NCI-H345 (cell line): ENCODE measurements at places on chromosomes 3 and 15.

DNA sequence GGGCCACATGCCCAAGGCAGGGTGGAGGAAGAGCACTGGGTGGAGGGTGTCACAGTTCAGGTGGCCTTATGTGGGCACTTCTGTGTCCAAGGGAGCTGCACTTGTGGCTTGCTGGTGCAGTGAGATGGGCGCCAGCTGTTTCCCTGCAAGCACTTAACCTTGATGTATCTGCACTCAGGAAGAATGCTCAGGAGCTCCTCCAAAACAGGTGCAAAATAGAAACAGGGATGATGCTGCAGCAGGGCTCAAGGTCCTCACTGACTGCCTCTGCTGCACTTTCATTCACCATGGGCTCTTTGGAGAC is 151.3 kb downstream of the CADPS start:
- no peak for DNase-seq

GRCh38 chr3:20480786-20481365 is 294.9 kb upstream of the SGO1 start:
- DNase-seq = no peak

GRCh38 chr15:65869954-65870871 is 922 bp downstream of the RAB11A start:
- DNase-seq = peak; percentile 24

DNA sequence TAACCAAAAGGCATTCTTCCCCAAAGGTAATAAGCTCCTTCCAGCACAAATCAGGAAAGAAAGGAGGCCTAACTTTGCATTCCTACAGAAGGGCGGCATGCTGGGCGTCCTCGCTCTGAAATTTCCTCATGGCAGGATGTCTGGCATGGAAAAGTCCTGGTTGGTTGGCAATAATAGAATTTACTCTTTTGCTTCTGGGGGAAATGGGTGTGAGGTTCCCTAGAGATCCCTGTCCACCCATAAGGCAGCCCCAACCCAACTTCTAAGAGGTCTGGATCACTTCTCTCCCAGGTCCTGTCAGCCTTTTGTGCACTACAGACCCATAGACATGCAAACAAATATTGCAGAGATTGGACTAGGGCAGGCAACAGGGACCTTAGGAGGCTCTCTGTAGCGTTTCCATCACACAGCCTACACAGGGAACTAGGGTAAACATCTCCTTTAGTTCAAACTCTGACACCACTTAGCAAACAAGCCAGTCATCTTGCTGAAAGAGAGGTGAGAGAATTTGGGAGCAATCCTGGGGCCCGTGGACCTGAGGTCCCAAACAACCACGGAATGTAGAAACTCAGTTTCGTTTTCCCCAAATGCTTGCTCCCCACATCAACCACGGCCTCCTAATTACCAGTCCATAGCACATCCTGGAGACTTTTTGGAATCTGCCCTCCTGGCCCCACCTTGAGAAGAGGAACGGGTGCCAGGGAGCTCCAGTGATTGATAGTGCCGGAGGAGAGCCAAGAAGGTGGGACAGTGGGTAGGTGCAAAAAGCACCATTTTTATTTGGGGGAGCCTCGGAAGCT is 2.1 kb downstream of the ZIC4 start:
- no peak for DNase-seq

DNA sequence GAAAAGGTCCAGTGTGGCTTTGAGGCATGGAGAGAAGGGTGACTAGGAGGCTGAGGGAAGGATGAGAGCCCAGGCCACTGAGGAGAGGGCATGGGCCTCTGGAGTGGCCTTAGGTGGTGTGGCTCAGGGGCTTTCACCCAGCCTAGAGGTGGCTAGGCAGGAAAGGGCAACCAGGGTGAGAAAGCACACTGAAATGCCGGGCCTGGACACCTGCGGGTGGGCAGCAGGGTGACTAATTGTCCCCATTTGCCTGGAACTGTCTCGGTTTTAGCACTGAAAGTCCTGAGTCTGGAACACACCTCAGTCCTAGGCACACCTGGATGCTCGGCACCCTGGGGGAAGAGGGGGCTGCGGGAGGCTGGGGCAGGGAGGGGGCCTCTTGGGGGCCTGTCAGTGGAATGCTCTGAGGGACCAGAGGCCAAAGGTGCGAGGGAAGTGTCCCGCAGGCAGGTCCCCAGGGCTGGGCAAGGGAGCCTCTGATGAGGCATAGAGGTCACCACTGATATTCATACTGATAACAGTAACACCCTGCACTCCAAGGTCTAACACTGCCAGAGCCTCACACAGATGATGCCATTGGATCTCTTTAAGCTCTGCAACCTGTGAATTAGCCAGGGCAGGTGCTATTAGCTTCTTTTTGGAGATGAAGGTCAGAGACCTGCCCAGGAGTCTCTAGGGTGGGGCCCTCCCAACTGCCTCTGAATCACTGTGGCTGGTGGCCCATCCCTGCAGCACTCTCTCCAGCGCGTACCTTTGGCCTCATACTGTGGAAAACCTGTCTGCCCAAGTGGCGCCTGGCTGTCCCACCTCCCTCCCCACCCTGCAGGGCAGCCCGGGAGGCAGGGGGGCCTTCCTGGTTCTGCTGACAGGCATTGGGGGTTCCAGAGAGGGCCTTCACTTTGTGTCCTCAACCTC is 3.0 kb upstream of the PHGR1 start:
- no peak for DNase-seq

- DNase-seq = no peak
Measured at GRCh38 chr15:62447742-62448141, 282.7 kb upstream of the C2CD4B start.

DNA sequence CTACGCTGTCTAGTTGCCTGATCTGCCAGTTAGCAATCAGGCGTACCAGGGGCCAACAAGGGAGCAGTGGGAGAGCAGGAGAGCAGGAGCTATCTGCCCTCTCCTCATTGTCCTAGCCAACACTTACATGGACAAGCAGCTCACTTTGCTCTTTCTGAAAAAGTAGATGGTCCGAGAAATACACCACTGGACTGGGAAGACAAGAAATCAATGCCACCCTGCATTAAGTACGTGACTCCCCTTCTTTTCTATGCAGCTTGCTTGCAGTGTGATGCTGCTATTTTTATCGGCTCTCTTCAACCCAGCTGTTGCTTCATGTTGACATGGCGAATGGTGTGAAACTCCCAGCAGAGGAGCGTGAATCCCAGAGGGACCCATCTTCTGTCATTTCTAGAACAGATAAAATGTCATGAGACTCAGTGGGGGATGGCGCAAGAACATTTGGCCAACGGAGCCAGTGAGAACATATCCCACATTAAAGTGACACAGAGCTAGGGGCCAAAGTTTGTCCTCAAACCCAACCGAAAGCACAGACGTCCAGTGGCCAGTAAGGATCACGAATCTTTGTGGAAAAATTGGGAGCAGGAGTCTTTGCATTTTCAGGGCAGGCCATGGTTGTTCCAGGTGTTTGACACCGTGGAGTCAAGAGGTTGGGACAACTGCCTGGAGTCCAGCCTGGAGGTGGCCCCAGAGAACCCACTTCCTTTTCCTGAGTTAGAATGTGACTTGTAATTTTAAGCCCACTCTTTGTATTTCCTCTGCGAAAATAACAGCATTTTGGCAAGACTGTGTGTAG is 53.7 kb upstream of the MEF2A start:
- DNase-seq = peak; percentile 4

- no peak for DNase-seq
Measured at GRCh38 chr15:83108266-83109219, 1.1 kb downstream of the TM6SF1 start.

- no peak for DNase-seq
Measured at GRCh38 chr3:87765256-87765655, 293.5 kb downstream of the CGGBP1 start.

GRCh38 chr3:172629470-172629869 is 81.4 kb downstream of the NCEH1 start:
- DNase-seq = no peak
